ENCODE measurements at places on chromosomes 3 and 15. TPM values are rescaled to one million over a fixed set of nuclear protein-coding genes. Genes with fewer than 3 reads are reported as not detected.

GPR87 gene
- total RNA-seq, result not detected

SCAP gene
- total RNA-seq, result 56.5 TPM

PIF1 gene
- total RNA-seq, result 46.1 TPM

DNA sequence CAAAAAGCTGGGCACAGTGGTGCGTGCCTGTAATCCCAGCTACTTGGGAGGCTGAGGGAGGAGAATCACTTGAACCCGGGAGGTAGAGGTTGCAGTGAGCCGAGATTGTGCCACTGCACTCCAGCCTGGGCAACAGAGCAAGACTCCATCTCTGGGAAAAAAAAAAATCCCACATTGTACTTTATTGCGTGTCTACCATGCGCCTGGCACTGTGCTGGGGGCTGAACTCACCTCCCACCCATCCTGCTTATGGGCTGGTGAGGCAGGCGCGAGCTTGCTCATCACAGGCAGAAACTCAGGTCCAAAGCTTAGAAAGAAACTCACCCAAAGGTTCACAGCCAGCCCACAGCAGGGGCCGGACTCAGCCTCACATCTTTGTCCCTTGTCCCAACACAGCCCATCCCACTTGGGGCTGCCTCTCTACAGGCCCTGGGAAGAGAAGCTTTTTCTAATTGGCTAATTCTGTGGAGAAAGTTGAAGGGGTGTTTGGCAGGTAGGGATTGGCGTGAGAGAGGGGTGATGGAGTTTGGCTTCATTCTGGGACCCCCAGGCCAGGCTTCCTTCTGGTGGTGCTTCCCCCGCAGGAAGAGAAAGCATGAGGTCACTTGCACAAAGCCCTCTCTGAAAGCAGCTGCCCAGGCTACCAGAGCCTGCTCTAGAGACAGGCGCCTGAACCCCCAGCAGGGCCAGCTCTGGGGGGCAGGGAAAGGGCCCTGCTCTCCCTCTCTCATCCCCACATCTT lies 122.6 kb upstream of the SMAD3 start:
- no peak for DNase-seq

DNA sequence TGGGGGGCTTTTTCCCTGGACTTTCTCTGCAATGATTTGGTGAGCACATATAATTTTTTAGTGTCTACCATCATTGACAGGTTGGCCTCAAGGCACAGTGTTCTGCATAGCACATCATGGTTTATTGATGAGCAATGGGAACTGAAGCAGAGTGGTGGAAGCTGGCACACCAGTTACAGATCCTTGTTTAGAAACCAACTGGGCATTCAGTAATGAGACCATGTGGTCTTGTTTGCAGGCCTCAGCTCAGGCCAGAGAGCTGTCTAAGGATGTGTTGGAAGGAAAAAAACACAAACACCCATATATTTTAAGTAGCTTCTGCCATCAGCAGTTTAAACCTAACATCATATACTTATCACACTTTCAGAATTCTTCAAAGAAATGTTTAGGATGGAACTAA lies 610.6 kb downstream of the ROBO1 start:
- DNase-seq, result no peak

DNA sequence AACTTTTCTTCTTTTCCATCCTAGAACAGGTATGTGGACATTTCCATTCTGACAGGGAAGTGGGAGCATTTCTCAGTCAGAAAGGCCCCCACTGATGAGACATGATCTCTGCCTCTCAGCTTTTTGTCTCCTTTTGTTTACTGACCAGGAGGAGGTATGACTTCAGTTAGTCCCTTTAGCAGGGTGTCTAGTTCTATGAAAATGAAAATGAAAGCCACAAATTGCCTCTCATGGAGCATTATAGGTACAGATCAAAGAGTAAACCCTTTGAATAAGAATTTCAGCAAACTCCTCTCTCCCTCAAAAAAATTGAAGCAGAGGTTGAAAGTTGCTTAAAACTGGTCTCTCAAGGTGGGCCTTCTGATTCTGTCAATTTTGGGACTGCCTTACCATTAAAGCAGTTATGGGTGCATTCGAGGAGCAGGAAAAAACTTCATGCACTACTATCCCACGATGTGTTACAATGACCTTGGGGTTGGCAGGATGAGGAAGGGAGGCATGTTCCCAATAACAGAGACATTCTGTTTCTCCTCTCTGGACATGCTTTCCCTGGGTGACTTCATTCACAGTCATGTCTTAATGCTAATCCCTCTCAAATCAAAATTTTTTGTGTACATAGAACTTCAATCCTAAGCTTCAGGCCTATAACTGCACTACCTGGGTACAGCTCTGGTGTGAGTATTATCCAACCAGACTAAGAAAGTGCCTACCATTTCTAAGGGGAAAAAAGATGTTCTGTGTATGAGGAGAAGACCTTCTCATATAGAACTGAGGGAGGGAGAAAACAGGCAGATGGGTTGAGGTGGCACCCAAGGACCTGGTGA lies 50.6 kb upstream of the TBC1D23 start:
- DNase-seq, result no peak

Measured in activated CD4-positive, alpha-beta memory T cell treated with anti-CD3 and anti-CD28 coated beads, Interleukin-2, amount 10 ng/mL, durations not matched to agents 7 days and 5 days (primary cell).